AG20443 (cell line): ENCODE measurements at places on chromosomes 3 and 15.

DNA sequence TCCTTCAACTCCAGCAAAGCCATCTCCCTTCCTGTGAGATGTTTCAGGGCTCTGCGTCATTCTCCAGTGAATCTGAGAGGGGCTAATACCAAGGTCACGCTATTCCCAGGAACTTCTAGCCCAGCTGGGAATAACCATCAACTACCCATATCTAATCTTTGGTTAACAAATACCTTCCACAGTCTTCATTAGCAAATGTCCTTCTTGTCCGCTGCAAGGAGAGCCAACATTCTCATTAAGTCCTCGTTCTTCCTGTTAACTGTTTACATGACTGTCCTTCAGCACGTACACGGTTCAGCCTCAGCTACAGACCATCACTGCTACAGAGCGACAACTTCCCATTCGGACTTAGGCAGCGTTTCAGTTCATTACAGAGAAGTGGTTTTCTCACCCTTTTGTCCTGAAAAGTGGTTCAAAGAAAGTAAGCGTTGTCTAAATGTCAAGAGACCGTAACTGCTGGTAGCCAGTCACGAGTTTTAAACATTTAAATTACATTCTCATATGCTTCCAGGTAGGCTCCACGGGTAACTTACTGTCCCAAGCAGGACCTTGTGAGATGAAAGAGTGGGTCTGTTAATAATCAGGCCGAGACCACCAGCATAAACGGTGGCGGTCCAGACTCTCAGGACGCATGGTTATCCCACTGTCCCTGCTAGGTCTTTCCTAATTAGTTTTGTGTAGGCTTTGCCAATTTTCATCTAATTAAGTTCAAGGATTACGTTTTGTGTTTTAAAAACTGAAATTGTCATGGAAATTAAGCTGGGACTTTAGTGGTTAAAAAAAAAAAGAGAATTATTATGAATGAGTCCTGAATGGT, 63.8 kb downstream of the CHSY1 start:
- peak; percentile 32 for DNase-seq

- no peak for DNase-seq
Measured at GRCh38 chr15:37536967-37537605, 397.4 kb upstream of the TMCO5A start.

DNA sequence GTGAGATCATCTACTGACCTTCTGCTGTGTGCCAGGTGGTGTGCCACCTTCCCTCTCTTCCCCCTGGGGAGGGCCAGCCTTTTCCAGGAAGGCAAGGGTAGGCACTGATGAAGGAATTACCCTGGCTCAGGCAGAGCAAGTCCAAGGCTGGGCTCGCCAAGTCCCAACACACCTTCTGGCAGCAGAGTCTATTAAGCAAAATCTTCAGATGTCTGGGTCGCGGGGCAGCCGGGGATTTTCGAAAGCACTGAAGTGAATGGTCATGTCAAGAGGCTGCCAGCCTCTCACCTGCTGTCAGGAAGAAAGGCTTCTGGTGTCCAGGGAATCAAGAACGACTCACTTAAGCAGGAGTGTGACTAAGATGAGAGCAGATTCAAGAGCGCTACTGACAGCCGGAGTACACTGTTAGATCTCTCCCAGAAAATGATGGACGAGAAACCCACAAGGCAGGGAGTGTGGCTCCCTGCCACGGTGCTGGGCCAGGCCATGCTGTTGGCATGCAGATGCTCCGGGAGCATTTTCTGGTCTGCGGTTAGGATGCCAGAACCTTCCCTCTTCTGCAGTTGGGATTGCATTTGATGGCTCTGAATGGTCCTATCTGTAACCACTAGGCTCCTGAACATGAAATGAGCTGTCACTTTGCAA, 479.8 kb downstream of the SHQ1 start:
- DNase-seq: peak; percentile 76

DNA sequence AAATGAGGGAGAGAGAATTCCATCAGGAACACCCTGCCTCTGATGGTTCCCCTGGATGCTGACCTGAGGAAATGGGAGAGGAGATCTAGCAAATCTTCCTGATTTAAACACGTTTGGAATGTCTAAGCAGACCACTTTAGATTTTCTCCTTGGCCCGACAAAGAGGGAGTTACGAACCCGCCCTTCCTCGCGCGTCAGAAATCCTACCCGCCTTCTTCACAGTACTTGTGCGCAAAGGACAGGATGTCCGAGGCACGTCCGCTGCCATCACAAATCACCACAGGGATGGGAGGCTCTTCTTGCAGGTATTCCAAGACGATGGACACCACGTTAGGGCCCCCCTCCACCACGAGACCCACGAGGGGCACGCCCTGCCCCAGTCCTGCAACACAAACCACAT, 38.6 kb downstream of the TRPM1 start:
- peak; percentile 40 for DNase-seq

DNA sequence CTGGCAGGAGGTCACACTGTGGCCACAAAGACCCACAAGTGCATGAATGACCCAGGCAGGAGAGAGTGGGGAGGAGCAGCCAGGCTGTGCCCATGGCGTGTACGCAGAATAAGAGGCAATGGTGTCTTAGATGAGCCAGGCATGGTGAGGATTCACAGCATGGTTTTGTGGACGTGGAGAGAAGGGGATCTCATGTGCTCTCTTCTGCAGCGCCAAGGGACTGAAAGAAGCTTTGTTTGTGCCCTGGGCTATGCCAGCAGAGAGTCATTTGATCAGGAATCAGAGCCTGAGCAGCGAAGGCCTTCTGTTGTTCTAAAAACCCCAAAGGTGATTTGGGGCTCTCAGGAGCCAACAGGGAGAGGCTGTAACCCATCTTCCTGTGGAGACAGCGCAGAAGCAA, 18.7 kb upstream of the RPP14 start:
- no peak for DNase-seq

GRCh38 chr3:42751609-42752008, 21.4 kb downstream of the CCDC13 start:
- DNase-seq: no peak

DNA sequence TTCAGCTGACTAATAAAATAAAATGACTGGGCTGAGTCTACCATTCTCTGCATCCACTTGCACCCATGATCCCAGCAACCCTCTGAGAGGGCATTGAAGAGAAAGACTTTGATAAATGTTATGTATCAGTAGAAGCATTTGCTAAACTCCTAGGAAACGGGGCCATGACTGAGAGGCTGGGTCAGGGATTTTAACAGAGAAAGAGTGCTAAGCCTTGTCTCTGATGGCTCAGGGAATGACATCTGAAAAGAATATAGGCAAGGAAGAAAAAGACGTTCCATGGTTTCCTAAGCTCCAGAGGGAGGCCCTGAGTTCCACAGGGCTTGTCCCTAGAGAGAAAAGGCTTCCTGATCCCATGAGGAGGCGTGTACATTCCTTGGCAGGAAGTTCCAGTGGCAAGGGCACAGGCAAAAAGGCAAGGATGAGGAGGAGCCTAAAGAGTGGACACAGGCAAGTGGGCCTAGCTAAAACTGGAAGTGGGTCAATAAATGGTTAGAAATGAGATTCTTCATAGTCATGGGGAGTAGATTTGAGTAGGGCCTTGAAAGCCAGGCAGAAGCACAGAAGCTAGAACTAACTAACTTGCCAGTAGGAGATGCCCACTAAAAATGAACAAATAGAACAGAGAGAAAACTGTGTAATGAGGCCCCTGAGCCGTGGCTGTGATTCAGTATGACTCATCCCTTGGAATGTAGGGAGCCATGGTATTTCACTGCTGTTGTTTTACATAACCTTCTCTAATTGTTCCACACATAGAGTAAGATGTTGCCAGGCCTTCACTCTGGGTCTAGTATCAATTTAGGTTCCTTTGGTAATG, 44.9 kb upstream of the MANF start:
- DNase-seq: peak; percentile 89

- DNase-seq: no peak
Measured at GRCh38 chr3:125145751-125146475, 66.6 kb downstream of the SLC12A8 start.

DNA sequence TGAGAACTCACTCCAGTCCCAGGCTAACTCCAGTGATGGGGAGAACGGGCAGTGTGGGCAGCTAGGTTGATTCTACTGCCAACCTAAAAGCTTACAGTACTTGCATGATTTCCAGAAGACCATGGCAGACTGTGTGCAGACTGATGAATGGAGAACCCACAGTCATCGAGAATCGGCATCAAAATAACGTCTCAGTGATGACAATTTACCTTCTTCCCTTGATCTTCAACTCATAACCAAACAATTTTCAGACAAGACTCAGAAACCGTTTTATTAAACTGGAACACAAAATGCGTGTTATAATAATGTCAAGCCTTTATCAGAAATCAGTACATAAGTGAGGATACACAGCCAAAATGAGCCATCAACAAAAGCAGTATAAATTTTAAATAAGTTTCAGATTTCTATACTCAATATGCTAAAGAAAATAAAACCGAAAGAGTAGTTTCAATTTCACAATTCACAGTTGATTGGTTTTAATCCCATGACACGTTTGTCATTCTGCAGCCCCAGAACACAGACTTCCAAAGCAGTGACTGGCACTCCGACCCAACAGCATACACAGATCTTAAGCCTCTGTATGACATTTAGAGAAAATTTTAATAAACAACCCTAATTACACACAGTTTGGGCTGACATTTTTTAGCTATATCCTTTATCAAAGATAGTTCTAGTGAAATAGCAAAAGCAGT, 54.5 kb downstream of the ZMAT3 start:
- DNase-seq: no peak

DNA sequence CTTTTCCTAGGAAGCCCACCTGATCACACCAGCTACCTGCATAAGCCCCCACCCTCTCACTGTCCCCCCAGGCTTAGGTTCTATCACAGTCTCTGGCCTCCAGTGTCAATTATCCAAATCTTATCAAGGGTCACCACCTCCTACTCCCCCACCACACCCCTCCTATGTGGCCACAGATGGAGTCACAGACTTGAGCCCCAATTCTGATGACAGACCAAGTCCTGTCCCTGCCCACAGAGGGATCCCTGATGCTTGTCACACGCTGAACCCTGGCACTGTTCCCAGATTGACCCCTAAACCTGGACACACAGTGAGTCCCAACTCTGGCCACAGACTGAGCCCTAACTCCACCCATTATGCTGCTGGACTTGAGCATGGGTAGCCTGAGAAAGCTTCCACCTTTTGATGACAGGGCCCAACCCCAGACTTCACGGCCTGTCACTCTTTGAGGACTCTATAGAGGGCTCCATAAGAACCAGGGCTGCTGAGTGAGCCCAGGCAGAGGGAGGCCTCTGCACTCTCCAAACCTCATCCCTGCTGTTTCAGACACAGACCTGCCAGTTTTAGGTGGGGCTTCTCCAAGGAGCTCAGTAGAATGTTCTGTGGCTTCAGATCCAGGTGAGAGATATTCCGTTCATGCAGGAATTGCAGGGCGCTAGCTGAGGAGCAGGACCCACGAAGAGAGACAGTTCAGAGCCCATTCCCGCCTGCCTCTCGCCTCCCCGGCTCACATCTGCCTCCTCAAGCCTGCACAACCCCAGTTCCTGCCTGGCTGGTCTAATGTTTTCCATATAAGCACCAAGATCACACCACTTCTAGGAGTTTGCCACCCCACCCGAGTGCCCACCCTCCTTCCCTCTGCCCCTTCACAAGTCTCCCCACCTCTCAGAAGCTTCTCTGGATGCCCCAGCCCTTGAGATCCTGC, 1.8 kb downstream of the ULK3 start:
- no peak for DNase-seq

- no peak for DNase-seq
Measured at GRCh38 chr15:99409560-99409959, 156.2 kb upstream of the MEF2A start.

- no peak for DNase-seq
Measured at GRCh38 chr3:13028010-13028821, 45.0 kb downstream of the IQSEC1 start.

DNA sequence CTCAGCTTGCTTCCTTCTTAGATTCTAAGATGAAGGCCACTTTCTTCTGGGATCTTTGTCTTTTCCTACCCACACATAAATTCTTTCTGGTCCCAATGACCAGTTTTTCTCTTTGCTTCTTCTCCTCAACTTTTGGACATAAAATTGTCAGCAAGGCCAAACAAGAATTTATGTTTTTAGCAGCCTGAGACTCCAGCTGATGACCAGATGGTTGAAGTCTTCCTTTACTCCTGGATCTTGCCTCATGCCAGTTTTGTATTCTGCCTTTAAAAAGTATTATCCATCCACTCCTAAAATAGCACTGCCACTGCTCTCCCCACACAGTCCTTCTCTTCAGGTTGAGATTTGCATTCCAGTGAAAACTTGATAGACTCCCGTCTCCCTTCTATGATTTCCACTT, 236.0 kb downstream of the VPS13C start:
- no peak for DNase-seq

- no peak for DNase-seq
Measured at GRCh38 chr3:165549037-165549436, 288.2 kb downstream of the BCHE start.

- no peak for DNase-seq
Measured at GRCh38 chr3:56115698-56116097, 352.6 kb downstream of the ERC2 start.

DNA sequence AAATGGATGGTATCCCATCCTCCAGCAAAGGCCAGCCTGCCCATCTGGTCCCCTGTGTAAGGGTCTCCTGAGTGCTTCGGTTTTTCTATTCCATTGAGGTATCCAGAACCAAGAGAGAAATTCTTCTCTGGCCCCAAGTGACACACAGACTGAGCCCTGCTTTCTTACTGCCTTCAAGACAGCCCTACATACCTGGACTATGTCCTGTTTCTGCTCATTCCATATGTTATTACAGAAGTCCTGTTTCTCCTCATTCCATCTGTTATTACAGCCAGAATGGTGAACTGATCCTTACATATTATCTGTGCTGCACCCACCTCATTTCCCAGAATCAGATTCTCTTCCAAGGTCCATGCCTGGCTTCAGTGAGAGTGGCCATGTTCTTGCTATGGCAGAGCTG, 115.2 kb downstream of the DCLK3 start:
- no peak for DNase-seq

GRCh38 chr15:40543631-40544294, 21.1 kb downstream of the CCDC32 start:
- DNase-seq: no peak

GRCh38 chr3:151248772-151249337, 29.5 kb downstream of the P2RY14 start:
- no peak for DNase-seq

GRCh38 chr15:63999177-63999576, 47.1 kb downstream of the DAPK2 start:
- peak; percentile 35 for DNase-seq

- no peak for DNase-seq
Measured at GRCh38 chr15:98855067-98855814, 152.4 kb downstream of the PGPEP1L start.

DNA sequence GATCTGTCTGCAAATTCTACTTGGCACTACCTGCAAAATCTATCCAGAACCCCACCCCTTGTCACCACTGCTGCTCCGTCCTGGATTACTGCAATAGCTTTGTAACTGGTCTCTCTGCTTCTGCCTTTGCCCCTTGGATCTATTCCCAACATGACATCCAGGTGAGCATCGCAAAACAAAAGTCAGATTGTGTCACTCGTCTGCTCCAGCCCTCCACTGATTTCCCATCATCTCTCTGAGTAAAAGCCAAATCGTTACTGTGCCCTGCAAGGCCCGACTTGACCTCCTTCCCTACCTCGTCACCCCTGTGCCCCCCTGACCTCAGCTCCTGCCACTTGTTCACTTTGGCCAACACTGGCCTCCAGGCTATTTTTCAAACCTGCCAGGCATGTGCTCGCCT, 9.4 kb downstream of the SPTBN5 start:
- no peak for DNase-seq

- no peak for DNase-seq
Measured at GRCh38 chr3:170117134-170117533, 64.4 kb downstream of the PHC3 start.

- no peak for DNase-seq
Measured at GRCh38 chr3:114011059-114011797, 45.1 kb downstream of the CCDC191 start.

- no peak for DNase-seq
Measured at GRCh38 chr3:194707147-194707540, 21.5 kb downstream of the FAM43A start.

- DNase-seq: no peak
Measured at GRCh38 chr15:64697911-64698369, 77.4 kb downstream of the RBPMS2 start.
